Stimulated activated CD8-positive, alpha-beta memory T cell treated with anti-CD3 and anti-CD28 coated beads, Interleukin-15, amount 100 ng/mL, for 4 hours (primary cell): ENCODE measurements at places on chromosomes 7 and 10.

GRCh38 chr10:113252650-113253618, 299.9 kb upstream of the HABP2 start:
- no peak for DNase-seq

DNA sequence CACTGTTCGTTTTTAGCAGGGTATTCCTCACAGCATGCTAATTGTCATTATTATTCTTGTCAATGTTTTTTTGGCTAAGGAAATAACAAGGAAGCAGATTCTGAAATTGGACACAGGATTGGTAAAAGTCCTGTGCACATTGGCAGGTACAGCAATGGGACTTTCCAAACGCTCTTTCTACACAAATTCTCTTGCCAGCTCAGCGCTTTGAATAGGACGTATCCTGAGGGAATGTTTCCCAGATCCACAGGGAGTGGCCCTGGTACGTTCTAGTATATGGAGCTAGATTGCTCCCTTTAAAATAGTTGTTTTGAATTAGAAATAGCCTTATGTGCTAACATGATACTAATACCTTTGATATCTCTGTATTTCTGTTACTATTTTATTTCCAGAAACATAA, 82.8 kb upstream of the GRB10 start:
- no peak for DNase-seq

GRCh38 chr7:41930538-41931262, 227.8 kb upstream of the INHBA start:
- no peak for DNase-seq

- no peak for DNase-seq
These were observed 34.4 kb upstream of the ETV1 start for GRCh38 chr7:14023838-14024237.

DNA sequence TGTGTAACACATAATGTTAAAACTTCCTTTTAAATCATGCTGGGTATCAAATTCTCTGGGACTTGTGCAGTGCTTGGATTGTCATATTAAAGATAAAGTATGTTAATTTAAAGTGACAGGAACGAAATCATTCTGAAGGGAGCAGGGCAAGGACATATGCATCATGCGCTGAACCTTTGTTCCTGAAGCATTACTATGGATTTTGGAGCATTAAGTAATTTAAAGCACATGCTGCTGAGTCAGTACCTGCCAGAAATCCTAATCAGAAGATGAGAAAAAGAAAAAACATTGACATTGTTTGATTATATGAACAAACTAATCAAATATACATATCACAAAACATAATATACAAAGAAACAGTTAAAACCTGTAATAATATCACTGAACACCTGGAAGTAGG, 101.4 kb downstream of the MICU1 start:
- no peak for DNase-seq

GRCh38 chr10:12186323-12186722, 9.4 kb downstream of the NUDT5 start:
- no peak for DNase-seq
